ENCODE measurements at places on chromosomes 6 and 20.

DNA sequence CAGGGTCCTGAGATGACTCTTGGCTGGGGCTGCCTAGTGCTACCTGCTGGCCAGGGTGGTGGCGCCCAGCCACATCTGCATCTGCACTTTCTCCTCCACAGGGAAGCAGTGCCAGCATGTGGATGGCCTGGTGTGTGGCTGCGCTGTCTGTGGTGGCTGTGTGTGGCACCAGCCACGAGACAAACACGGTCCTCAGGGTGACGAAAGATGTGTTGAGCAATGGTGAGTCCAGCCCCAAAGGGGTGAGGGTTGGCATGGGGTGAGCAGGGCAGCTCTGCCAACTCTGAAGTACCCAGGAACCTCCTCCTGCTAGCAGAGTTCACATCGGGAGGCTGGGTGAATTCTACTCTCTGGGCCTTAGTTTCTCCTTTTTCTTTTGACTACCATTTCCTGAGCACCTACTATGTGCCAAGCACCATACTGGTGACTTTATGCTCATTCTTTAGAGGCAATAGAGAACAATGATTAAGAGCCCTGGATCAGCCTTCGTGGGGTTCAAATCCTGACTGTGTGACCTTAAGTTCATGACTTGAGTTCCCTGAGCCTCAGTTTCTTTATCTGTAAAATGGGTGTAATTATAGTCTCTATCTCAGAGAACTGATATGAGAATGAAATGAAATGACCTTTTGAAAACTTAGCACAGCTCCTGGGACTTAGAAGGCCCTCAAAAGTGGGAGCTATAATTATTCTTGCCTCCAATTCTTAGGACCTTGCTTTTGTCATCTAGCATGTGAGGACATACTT is 2.1 kb downstream of the BPIFB4 start:
- no peak for DNase-seq

DNA sequence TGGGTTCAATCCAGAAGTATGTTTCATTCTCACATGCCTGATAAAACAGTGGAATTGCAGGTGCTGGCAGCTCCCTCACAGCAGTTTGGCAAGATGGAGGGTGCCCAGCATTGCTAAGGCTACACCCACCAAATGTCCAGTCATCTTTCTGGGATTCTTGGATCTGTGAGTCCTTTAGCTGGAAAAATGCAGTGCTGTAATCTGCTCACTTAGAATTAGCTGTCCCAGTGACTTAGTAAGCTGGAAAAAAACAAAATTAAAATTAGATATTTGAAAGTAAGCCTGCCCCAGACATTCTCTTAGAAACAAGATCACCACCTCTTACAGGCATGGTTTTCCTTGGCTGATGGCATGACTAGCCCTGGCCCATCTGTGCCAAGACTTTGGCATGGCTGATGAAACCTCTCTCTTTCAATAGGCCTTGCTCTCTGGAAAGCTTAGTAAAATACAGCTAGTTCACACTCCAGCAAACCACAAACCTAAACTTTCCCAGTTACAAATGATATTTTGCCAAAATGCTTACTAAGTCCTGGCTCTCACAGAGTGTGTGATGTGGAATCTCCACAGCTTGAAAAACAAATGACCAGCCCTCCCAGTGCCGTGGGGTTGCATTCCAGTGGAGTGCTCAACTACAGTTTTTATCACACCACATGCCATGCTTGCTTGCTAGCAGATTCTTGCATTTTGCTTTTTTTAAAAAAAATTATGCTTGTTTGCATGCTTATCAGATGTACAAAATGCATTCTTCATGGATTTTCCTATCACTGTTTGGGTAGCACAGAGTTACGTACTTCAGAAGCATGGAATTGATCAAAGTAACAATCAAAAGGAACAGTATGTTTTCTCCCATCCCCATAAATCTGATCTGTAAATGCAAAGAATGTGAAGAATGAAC is 261.5 kb downstream of the EYA4 start:
- no peak for DNase-seq

DNA sequence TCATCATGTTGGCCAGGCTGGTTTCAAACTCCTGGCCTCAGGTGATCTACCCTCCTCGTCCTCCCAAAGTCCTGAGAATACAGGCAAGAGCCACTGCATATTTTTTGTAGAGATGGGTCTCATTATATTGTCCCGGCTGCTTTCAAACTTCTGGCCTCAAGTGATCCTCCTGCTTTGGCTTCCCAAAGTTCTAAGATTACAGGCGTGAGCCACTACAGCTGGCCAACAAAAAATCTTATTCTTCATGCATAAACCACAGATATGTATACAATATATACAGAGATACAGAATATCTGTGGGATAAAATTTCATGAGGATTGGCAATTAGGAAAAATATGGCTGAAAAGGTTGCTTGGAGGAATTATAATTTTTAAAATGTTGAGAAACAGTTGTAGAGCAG is 49.9 kb downstream of the SLC35A1 start:
- no peak for DNase-seq

GRCh38 chr6:92024881-92025280 is 1394.5 kb downstream of the EPHA7 start:
- no peak for DNase-seq

DNA sequence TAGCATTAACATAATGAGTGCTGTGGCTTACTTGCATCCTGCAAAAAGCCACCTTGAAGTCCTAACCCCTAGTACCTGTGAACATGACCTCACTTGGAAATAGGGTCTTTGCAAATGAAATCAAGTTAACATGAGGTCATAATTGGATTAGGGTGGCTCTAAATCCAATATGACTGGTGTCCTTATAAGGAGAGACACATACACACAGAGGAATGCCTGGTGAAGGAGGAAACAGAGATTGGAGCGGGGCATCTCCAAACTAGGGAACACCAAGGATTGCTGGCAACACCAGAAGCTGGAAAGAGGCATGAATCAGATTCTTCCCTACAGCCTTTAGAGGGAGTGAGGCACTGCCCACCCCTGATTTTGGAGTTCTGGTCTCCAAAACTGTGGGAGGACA is 17.6 kb upstream of the RPS6KA2 start:
- no peak for DNase-seq

DNA sequence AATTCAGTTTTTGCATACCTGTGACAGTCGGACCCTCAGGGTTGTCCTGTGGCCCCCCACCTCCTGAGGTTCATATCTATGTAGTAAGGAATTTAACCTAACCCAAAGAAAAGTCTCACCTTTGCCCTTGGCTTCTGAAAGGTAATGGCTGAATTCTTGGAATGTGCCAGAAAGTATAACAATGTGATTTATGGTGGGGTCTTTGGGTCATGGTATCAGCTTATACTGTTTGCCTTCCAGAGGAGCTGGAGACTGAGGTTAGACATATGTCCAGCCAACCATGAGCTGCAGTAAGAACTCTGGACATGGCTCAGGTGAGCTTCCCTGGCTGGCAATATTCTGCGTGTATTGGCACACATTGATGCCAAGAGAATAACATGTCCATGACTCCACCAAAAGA is 26.9 kb downstream of the DDX43 start:
- DNase-seq: no peak

DNA sequence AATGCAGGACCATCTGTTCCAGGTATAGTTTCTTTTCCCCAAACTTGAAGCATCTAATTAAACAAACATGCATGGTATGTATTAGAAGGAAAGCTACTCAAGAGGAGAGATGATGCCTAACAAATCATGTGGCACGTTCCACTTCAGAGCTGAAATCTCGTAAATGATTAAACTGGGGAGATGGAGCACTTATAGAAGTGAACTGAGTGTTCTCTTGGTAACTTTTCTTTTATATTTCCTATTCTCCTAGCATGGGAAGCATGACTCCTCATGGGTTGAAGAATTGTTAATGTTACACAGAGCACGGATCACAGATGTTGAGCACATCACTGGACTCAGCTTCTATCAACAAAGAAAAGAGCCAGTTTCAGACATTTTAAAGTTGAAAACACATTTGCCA is 61.1 kb downstream of the CCN2 start:
- no peak for DNase-seq

DNA sequence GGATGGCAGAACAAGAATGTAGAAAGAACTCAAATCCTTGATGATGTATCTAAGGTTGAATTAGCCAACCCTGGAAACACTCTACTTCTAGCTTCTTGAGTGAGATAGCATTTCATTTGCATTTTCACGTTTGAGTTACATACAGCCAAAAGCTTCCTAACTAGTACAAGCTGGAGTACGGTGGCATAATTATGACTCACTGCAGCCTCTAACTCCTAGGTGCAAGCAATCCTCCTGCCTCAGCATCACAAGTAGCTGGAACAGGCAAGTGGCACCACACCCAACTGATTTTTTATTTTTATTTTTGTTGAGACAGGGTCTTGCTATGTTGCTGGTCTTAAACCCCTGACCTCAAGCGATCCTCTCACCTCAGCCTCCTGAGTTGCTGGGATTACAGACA is 36.5 kb upstream of the STK35 start:
- no peak for DNase-seq

DNA sequence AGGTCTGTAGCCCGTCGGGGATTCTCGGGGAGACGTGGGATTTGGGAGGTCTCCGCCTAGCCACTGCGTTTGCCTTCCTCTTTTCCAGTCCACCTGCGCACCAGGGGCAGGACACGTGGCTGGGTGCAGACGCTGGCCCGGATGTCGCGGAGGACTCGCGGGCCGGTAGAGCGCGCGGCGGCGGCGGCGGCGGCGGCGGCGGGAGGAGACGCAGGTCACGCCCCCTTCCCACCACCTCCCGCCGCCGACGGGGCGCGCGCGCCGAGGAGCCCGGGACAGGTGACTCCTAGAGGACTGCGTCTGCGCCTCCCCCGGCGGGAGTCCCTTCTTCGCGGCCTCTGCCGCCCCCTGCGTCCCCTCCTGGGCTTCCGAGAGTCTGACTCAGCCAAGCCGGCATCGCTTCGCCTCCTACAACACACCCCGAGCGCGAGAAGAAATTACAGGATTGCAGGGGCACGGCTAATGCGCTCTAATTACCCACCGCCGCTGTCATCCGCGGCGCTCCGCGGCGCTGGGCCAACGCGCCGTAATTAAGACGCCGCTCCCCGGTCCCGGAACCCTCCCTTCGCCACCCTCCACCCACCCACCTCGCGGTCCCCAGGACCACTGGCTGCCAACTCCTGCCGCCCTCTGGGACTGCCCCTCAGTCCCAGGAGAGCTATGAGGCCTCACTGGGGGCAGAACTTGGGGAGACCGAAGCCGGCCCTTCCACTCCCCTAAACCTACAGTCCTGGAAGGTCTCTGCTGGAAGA is 124.5 kb downstream of the MRPL14 start:
- DNase-seq: peak; percentile 84

- peak; percentile 41 for DNase-seq
Observed at GRCh38 chr6:168514216-168514615, 73.2 kb downstream of the SMOC2 start.

DNA sequence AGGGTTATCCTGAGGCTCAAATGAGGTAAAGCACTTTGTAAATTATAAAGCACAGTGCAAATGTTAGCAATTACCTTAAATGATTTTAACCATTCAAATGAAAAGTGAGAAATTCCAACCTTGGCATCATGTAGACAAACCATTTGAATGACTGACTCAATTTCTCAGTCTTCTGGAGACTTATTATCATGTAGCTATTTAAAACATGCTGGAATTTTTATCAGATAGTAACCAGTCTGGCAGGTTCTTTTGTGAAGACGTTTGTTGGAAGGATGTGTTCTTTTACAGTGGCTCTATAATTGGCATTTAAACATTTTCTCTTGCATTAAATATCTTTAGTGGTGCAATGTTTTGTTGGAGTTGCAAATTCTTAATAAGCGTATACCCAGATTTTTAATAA is 386.6 kb downstream of the NKAIN2 start:
- no peak for DNase-seq

DNA sequence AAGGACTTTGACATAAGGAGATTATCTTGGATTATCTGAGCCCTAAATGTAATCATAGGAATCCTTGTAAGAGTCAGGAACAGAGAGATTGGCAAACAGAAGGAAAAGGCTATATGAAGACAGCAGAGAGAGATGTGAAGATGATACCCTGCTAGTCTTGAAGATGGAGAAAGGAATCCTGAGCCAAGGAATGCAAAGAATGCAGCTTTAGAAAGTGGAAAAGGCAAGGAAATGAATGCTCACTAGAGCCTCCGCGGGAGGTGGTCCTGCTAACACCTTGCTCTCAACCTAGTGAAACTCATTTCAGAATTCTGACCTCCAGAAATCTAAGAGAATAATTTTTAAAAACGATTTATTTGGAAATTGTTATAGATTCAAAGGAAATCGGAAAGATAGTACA is 117.1 kb downstream of the TBXT start:
- DNase-seq: no peak

DNA sequence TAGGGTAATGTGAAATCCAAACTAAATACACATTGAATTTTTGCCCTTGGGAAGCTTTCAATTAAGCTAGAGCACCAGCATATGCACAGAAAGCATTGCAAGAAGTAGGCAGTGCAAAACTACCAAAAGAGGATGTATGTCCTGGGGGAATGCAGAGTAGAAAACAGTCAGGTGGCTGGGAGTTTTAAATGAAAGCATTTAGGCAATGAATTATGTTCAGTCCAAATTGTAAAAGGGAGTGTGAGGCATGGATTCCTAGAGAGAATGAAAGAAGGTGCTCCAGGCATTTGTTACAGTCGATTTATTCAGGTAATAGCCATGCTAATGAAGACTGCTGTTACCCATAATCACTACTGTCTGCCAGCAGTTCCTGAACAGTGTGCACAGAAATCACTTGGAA is 604.1 kb upstream of the POU3F2 start:
- DNase-seq: peak; percentile 73

GRCh38 chr6:80094017-80094416 is 12.5 kb upstream of the BCKDHB start:
- DNase-seq: peak; percentile 26

DNA sequence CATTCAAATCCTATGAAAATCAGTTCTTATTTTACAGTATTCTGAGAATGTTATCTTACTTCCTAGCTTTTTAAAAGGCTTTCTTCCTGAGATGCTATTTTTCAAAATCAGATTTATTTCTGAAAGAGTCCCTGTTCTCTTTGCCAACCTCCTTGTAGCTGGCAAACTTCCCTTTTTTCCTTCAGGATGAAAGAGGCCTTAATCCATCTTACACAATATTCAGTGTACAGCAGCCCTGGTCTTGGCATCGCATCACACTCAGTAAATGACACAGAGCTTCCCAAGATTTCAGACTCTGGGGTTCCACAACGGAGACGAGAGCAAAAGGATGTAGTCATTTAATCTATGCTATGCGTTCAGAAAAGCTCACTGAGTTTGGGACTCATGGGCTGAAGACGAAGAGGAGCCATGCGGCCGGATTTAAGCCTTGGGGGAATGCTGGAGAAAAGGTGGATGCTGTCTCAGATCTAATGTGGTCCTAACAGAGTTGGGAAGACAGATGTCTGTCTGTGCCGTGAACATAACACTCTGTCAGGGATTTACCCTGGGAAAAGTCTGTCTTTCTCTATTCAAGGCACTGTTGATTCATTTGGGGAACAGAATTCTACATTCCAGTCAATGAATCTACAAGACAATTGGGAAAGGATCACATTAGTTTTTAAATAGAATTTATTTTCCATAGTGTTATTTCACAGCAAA is 616.4 kb upstream of the AGPAT4 start:
- DNase-seq: no peak

GRCh38 chr6:116447496-116448011 is 13.6 kb upstream of the CALHM6 start:
- no peak for DNase-seq

GRCh38 chr20:17709361-17710293 is 9.9 kb downstream of the BANF2 start:
- no peak for DNase-seq

GRCh38 chr6:87721311-87721710 is 19.3 kb upstream of the AKIRIN2 start:
- DNase-seq: no peak

- no peak for DNase-seq
Observed at GRCh38 chr20:17969278-17969883, 563 bp downstream of the MGME1 start.

- no peak for DNase-seq
Observed at GRCh38 chr6:142051404-142051803, 81.3 kb upstream of the GJE1 start.
